Natural killer cell (primary cell): ENCODE measurements at places on chromosomes 1 and 21. TPM values are rescaled to one million over a fixed set of nuclear protein-coding genes. Genes with fewer than 3 reads are reported as not detected.

Gene CA6
- total RNA-seq, result not detected

Gene SYT11
- 38.1 TPM for total RNA-seq

Gene CD1E
- 0.73 TPM for total RNA-seq

Gene TCEA3
- total RNA-seq, result 0.94 TPM

Gene GRIK3
- not detected for total RNA-seq

Gene SV2A
- 1.3 TPM for total RNA-seq

Gene FGR
- 362 TPM for total RNA-seq

Gene LCE1A
- total RNA-seq, result not detected

Gene CTH
- total RNA-seq, result 3.6 TPM

Gene CDC73
- total RNA-seq, result 82.6 TPM

Gene CNKSR1
- total RNA-seq, result 0.89 TPM
